ENCODE measurements at places on chromosomes 4 and X.

GRCh38 chr4:3531318-3531878 lies 824 bp downstream of the LRPAP1 start:
- DNase-seq: no peak

DNA sequence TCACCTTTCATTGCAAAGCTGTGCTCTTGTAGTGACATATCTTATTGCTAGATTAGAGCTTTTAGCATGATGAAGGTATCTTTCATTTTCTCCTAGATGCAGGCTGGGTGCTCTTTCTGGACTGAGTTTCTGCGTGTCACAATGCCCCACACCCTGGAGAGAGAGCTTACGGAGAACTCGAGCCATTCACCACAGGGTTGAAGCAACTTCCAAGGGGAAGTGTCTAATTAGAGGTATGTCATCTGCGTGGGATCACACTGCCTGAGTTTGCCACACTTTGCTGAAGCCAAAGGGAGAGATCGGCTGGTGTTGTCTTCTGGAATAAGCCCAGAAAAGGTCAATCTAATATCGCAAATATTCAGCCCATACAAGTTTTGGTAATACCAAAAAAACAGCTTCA lies 179.3 kb upstream of the MBNL3 start:
- DNase-seq: no peak

DNA sequence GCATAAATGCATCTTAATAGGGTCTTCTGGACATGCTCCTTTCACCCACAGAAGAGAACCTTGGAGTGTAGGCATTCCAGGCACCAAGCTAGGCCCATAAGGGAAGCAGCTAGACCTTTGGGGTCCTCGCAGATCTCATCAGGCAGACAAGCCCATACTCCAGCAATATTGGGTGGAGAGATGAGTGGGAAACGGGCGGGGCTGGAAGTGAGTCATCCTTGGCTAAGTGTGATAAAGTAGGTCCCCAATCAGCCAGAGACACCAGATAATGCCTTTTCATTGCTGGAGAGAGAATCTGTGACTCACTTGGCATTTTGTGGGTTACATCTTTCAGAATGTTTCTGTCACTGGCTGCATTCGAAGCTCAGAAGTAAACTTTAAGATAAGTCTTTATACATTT lies 133.3 kb upstream of the MBNL3 start:
- DNase-seq: no peak

GRCh38 chr4:74114234-74114633 lies 15.2 kb upstream of the CXCL2 start:
- no peak for DNase-seq

- no peak for DNase-seq
Observed at GRCh38 chr4:180099957-180100356, 2143.2 kb upstream of the TENM3 start.

DNA sequence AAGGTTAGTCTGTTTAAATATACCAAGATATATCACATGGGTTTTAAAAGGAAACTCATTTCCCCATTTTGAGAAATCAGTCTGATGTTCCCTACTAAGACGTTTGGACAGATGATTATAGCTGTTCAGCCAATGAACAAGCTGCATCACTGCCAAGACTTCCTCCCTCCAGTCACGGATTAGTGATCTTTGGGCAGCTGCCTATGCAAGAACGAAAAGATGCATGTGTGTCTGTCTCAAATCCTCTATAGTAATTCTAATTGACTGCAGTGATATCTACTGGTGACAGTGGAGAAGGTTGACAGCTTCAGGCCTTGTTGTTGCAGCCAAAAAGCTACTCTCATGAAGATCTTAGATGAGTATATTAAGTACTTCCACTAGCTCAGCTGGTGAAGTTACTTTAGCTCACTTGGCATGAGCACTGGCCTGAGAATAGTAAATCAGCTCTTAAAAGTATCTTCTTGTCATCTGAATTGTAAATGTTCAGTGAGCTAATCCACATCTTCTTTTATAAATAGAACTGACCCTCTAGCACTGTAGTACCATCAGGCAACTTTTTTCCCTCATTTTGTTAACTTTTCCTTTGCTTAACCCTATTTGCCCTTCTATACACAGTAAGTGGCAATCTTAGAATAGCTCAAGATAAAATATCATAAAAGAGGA lies 134.5 kb upstream of the PCDH10 start:
- DNase-seq: no peak

DNA sequence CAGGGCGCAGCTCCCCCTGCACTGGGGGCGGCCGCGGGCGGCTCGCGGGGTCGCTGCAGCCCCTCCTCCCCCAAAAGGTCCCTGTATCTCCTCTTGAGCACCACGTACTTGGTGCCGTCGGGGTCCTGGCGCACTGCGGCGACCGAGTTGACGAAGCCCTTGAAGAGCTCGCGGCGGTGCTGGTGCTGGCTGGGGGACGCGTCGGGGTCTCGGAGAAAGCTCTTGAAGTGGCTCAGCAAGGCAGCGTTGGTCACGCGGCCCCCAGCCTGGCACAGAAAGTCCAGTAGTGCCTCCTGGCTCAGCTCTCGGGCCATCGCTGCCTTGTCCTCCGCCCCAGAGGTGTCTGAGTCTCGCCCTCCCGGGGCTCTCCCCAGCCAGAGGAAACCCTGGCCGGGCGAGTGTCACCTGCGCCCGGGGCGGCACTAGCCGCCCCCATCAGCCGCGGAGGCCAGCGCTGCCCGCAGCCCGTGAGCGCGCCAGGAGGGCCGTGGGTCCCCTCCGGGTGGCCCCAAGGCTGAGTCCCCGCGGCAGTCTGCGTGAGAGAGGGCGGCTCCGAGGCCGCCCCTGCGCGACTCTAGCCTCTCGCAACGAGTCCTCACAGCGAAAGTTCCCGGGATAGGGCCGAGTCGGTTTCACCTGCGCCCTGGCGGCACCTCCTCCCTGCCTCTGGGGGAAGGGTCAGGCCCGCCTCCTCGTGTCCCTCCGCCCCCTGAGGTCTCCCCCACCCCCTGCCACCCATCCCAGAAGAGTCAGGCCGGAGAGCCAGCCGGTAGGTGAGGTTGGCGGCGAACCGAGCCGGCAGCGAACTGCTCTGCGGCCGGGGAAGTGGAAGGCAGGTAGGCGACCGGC lies at the start of gene SOWAHB:
TSS of gene SOWAHB (minus strand) at position 609 of the 849 bp plus-strand sequence. CDS start at position 314, 295 bp downstream.
- peak; percentile 41 for DNase-seq

GRCh38 chr4:94372991-94373390 lies 30.4 kb upstream of the HPGDS start:
- DNase-seq: no peak

DNA sequence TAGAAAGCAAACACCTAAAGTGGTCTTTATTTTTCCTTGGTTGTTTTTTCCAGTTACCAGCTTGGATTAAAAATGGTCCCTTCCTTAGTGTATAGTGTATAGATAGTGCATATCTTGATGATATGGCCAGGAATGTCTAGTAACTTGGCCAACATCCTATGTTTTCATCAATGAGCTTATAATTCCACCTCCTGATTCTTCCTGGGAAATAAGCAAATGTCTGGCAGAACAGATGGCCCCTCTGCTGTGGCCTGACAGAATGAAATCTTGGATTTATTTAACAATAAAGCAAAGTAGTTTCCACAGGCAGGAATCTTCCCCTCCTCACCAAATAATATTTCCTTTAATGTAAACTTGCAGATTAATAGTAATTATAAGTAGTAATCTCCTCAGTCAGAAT lies 6.1 kb downstream of the SCARB2 start:
- DNase-seq: no peak

DNA sequence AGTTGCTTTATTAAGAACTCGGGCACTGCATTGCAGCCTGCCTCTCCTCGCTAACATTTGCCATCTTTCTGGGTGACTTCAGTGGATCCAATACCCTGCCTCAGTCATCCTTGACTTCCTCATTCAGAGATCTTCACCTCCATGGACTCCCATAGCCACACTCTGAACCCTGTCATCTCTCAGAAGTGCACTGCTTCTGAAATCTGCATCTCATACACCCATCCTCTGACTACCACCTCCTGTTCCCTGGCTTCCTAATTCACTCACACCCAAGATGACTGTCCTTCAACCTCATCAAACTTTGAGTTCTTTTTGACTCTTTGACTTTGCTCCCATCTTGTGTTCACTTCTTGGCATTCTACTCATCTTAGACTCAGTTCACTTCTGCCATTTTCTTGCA lies 25.3 kb upstream of the CYBB start:
- no peak for DNase-seq

GRCh38 chr4:79949178-79949577 lies 123.9 kb downstream of the ANTXR2 start:
- no peak for DNase-seq

DNA sequence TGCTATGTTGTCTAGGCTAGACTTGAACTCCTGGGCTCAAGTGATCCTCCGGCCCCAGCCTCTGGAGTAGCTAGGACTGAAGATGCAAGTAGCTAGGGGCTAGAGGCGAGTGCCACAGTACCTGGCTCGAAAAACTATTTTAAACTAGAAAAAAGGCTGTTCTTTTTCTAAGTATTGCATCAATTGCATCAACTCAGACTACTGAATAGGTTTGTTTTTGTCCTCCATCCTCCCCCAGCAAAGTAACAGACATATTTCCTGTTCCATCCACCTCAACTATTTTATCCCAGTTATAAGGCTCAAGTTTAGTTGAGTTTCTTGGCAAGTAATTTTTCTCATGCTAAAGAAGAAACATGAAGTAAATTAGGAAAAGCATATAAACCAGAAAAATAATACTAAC lies 4.1 kb downstream of the SH3RF1 start:
- DNase-seq: no peak

GRCh38 chr4:2834001-2834921 lies 9.4 kb upstream of the ADD1 start:
- no peak for DNase-seq

DNA sequence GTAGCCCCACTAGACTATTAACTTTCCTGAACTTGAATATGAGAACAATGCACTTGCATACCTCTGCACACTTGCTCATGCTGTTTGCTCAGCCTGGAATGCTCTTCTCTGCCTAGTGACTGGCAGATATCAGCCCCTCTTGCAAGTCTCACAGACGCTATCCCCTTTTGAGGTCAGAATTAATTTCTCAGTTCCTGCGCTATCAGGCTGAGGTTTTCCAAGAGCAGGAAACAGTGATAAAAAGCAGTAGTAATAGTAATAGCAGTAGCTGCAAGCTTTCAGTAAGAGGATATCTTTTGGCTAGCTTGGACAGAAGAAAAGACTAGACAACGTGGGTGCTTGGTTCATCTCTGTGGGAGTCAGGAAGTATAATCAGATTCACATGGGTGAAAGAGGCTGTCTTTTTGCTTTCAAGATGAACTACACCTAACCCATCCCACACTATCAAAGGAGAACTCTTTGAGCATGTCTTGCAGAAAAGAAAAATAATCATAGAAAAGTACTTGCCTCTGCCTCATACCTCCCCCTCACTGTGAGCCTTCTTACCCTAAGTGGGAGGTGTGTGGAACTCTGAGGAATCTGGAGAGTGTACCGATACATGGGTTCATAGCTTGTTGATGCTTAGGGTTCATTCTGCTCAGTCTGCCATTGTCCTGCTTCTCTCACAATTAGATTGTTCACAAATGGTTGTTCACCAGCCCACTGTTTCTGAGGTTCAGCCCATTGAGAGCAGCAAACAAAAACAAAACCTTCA lies 11.3 kb upstream of the DRP2 start:
- no peak for DNase-seq

DNA sequence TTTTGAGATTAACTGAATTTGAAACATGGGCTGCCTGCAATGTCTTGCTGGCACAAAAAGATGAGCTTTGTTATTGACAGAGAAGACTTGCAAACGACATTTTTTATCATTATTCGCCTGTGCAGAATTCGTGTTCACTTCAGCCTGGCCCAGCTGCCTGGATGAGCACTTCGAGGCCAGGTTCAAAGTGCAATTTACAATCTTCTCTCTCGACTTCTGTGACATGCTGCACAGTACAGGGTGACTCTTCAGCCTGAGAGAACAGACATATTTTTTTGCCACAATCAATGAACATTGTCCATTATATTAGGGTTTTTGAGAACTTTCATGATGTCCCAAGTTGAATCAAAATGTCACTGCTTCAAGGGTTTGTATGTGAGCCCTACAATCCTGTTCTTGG lies 616.5 kb downstream of the SMARCA1 start:
- DNase-seq: no peak

- no peak for DNase-seq
Observed at GRCh38 chr4:122733787-122734120, 1.2 kb downstream of the BBS12 start.

GRCh38 chr4:3749081-3749480 lies 17.1 kb upstream of the ADRA2C start:
- DNase-seq: no peak

DNA sequence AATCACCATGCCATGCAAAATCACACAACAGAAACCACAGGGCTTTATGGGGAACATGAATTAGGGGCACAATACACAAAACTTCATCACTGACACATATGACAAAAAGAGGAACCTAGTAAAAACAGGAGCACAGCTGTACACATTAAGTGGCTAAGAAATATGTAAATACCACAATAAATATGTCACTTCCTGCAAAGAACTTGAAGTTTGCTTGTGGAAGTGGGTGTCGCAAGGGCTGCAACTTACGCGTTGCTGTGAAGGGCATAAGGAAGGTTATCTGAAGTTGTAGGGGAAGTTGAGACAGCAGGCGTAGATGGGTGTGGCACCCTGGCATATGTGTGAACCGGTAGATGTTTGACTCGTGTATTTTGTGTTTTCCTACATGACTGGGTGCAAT lies 42.4 kb downstream of the CLCN4 start:
- peak; percentile 10 for DNase-seq

DNA sequence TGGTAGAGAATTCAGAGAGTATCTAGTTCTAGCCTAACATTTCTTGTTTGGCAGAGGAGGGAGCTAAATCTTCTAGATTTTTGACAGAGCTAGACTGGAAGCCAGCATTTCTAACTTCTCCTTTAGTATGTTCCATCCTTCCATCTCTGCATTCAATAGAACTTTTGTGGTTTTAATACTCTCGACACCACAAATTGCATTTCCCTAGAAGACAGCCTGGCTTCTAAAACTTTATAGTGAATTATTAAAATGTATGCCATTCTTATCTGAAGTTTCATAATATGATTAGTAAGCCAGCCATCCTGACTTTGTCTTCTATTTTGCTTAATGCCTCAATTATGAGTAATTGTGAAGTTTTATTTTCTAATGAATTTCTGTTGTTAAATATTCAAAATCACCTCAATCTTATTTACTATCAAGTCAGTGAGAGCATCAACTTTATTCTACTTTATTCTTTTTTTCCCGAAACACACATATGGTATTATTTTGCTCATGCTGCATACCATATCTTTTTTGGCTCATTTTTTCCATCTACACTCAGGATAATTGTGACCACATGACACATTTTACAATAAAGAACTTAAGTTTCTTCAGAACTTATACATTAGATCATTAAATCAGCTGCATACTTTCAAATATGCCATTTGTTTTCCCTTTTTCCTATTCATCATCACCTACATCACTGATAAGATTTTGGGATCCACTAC lies 30.2 kb downstream of the EDNRA start:
- no peak for DNase-seq

- peak; percentile 82 for DNase-seq
Observed at GRCh38 chrX:48897157-48897624, 377 bp downstream of the TIMM17B start.

- DNase-seq: no peak
Observed at GRCh38 chr4:139900964-139901376, 235.4 kb downstream of the MGST2 start.

DNA sequence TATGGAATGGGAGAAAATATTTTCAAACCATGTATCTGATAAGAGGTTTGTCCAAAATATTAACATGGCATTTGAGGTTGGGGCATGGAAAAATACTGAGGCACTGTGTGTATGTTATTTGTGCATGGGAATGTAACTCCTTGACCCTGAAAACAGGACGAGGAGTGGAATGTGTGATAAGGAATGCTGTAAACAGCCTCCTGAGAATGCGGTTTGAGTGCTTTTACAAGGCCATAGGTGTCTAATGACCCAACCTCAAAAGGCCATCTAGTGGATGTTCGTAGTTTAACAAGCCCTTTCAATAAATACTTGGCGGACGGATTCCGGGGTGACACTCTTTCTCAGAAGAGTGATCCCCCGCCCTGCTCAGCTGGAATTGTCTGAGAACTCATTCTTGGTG lies 162.9 kb upstream of the USP9X start:
- DNase-seq: no peak
